ENCODE measurements at places on chromosomes 12 and 14. TPM values are rescaled to one million over a fixed set of nuclear protein-coding genes. Genes with fewer than 3 reads are reported as not detected.

The MSI1 gene
- 0.99 TPM for total RNA-seq

- DNase-seq = no peak
Observed at GRCh38 chr14:101464984-101465794, 96.1 kb upstream of the DIO3 start.

GRCh38 chr12:17333287-17333686 is 727.3 kb upstream of the LMO3 start:
- DNase-seq = no peak

DNA sequence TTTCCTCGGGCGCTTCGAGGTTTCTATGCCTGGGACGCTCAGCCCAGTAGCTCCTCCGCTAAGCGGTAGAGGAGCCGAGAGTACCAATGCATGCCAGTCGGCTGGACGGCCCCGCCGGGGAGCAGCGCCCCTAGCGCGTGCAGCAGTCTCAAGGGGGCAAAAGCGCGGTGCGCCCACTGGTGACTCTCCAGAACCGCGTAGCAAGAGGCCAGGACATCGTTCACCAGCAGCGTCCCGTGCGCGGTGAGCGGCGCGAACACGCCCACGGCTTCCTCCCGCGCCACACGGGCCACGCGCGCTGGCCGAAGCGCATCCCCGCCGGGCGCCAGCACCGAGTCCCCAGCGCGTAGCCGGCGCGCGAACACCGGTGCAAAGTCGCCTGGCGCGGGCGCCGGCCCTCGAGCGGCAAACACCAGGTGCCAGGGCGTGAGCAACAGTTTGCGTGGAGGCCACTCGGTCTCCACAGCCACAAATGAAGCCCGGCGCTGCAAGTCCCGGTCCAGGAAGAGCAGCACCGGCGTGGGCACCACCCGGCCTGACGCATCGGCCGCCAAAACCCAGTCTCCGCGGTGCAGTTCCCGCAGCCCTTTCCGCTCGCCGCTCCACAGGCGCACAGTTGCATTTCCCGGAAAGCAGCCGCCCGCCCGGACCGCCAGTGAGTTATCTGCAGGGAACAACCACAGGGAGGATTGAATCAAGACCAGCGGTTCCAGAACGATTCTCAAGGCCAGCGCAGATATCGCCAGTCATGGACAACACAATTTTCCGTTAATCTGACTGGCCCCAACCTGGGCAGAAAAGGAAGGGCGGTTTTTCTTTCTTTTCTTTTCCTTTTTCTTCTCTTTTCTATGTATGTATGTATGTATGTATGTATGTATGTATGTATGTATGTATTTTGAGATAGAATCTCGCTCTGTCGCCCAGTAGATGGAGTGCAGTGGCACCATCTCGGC is 4.5 kb downstream of the DHH start:
- DNase-seq = no peak

The LEMD3 gene
- total RNA-seq = 37.9 TPM

GRCh38 chr14:92582706-92583452 is 69.3 kb downstream of the RIN3 start:
- DNase-seq = no peak

The ENDOU gene
- total RNA-seq = 20.8 TPM

The BEGAIN gene
- total RNA-seq = 1.4 TPM

The RTL1 gene
- 4.2 TPM for total RNA-seq

DNA sequence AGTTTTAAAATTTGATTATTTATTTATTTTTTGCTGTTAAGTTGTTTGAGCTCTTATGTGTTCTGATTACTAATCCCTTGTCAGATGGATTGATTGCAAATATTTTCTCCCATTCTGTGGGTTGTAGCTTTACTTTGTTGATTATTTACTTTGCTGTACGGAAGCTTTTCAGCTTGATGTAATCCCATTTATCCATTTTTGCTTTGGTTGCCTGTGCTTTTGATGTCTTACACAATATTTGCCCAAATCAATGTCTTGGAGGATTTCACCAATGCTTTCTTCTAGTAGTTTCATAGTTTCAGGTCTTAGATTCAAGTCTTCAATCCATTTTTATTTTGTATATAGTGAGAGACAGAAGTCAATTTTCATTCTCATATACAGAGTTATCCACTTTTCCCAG is 56.5 kb upstream of the PCNX4 start:
- no peak for DNase-seq

DNA sequence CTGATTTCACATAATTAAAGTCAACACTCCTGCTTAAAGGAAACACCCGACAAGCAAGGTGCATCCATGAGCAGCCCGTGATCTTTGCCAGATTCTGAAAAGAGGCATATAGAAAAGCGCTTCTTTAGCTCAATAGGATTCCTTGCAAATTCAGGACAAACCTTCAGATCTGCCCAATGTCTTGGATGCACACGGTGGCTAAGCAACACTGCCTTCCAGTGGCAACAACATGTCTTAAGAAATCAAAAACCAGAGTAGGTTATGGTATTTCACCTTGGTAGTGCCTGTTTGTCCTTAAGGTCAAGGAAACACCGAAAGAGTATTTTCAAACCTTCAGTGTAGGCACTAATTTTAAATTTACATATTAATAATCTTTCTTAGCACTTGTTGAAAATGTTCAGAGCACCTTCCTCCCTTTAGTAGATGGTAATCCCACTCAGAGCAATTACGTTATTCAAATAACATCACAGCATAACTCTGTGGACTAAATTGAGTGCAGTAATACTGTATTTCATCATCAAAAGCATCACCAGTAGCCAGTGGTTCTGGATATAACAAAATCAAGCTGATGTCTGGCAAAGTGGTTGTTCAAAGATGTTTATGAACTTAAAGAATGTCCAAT is 58.0 kb upstream of the CDKN3 start:
- DNase-seq = peak; percentile 44

DNA sequence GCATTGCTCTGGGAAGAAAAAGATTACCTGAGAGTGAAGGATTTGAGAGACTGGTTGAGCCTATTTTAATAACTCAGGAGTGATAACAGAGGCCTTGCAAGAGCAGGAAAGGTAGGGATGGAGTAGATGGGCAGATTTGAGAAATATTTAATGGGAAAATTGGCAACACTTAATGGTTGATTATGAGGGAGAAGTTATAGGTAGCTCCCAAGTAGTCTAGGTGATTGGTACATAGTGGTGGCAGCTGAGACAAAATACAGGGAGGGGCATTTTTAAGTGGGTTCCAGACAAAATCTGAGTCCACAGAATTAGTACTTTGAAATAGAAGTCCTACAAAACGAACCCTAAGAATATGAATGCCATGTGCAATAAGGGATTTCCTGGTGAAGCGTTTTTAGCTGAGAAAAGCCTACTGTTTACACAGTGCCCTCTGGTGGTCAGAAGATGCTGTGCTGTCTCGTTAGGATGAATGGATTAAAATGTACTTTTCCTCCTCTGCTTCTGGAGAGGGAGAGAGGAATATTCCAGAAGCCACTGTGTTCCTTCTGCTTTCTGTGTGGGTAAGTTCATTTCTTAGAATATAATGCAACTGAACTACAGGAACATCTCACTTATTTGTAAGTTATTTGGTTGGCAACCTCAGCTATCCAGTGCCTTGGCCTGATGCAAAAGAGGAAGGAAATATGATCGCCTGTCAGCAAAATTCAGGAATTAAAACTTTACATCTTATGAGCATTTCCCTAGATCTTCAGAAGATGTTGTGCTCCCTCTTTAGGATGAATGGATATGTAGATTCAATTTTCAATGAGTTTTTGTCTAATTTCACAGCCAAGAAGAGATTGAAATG is 6.5 kb downstream of the ZBTB1 start:
- peak; percentile 55 for DNase-seq

DNA sequence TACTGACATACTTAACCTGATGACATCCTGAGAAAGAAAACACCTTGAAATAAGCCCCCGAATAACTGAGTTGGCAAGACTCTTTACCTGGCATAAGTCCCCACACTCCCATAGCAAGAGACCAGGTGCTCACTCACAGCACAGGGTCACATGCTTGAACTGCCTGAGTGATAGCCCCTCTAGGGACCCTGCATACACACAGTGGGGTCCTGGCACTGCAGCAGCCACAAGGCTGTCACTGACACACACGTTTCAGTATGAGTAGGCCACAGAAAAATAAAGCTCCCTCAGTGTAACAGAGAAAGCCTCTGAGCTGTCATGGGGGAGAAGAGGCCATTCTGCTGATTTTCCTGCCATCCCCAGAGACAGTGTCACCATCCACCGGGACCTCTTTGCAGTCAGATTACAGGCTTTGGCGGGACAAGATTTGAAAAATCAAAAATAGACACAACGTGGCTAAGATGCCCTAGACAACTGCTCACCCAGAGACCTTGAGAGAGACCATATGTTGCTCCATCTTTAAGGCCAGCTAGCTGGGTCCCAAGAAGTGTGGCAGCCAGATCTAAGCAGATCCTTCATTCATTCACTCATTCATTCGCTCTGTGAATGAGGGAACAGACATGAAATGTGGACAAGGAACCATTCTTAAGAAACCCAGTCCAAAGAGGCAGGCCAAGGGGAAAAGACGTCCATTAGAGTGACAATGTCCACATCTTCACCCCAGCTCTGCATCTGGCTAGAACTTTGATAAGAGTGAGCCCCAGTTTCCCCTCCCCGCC is 1.6 kb downstream of the SCARB1 start:
- no peak for DNase-seq

DNA sequence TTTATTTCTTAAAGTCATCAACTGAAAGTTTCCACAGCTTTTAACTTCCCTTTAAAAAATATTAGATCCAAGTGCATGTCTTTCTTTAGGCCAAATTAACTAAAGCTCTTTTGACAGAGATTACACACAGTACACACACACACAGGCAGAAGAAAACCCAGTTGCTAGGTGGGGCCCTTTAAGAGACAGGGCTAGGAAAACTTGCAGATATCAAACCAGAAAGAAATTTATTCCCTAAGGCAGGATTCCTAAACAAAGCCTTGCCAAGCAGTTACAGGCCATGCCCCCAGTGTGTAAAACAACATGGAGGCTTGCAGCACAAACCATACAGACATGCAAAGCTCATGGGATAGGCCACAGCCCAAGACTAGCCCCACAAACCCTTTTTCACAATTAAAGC is 123.4 kb downstream of the FSCB start:
- peak; percentile 16 for DNase-seq
